ENCODE measurements at places on chromosomes 7 and 10.

- no peak for DNase-seq
Measured at GRCh38 chr7:94578614-94579013, 69.0 kb downstream of the CASD1 start.

- DNase-seq = no peak
Measured at GRCh38 chr7:88202278-88202677, 17.6 kb downstream of the SRI start.

DNA sequence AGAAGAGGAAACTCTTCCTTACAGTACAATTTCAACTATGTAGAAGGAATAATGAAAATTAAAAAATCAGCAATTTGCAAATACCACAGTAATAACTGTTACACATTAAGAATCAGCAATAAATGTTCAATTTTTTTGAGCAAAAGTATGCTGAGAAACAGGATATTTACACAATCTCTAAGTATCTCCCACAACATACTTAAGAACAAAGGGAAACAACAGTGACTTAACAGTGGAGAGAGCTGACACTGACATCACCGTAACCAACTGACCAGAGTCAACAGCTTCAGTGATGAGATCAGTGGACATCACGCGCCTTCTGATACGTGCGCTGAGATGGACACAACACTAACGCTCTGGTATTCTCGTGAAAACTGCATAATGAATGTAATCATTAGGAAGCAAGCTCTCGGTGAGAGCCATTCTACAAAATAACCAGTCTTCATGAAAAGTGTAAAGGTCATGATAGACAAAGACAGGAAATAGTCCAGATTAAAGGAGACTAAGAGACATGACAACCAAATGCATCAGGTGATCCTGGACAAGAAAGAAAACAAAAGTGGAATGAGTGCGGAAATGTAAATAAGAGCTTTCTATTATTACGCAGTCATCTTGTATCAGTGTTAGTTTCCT is 82.6 kb downstream of the PIP4K2A start:
- DNase-seq = no peak

DNA sequence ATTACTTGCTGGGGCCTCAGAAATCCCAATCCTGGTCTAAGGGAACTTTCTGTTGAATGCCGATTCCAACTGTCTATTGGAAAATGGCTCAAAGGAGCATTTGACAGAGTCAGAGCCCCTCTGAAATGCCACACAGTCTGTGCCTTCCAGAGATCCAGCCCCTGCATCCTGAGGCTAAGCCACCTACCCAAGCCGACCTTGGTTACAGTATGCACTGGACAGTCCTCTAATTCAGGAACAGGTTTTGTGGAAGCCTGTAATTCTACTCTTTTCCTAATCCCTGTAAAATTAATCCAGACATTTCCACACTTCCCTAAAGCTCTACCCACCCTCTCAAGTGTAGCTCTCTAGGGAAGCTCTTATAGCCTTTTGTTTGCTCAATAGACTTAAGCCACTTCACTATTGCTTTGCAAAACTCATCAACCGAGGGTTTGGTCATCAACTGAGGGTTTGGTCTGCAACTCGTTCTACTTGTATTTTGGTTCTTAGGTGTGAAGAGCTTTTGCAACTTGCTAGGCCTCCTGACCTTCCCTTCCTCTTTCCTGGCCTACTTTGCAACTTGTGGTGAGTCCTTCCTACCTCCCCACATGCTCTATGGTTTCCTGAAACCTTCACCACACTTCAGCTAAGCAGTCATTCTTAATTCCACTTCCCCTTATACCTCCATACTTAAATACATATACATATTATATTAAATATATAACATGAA is 364.8 kb downstream of the SFMBT2 start:
- no peak for DNase-seq

GRCh38 chr10:116097239-116097784 is 175.7 kb downstream of the GFRA1 start:
- DNase-seq = no peak

- no peak for DNase-seq
Measured at GRCh38 chr10:10758306-10758705, 259.4 kb upstream of the CELF2 start.

DNA sequence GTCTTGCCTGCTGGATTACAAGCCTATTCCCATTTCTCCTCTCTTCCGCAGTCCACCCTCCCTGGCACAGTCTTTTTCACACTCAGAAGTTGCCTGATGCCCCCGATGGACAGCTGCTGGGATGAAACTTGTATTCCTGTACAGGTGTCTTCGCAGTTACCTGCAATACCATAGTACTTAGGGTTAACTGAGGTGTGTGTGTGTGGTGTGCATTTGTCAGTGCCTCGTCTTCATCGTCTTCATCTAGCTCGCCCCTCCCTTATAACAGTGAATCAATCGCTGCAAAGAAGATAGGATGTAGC is 11.0 kb downstream of the NXPH1 start:
- no peak for DNase-seq
